Activated CD4-positive, CD25-positive, alpha-beta regulatory T cell treated with anti-CD3 and anti-CD28 coated beads, Interleukin-2, amount 50 U/mL, for 16 hours (primary cell): ENCODE measurements at places on chromosomes 7 and 10.
A peak's percentile ranks its signal among the peaks of the same experiment; 100 is the strongest.

GRCh38 chr7:39623732-39624441 lies 515 bp downstream of the RALA start:
- no peak for DNase-seq

- DNase-seq, result no peak
These were observed 67.6 kb downstream of the PPP1R3C start for GRCh38 chr10:91565226-91565625.

DNA sequence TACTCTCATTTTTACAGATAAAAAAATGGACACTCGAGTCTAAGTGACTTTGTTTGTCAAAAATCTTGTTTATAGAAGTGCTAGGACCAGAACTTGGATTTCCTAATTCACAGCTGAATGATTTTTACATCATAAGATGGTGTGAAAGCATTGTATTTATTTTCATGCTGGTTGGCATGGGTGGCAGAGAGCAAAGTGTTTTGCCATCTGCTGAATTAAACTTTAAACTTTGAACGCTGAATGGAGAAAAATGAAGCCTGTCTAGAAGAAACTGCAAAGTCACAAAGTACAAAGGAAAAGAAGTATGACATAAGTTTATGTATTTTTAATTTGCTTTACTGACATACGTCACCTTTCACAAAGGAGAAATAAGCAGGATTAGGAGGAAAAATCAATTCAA lies 142.0 kb downstream of the NRBF2 start:
- DNase-seq, result no peak

DNA sequence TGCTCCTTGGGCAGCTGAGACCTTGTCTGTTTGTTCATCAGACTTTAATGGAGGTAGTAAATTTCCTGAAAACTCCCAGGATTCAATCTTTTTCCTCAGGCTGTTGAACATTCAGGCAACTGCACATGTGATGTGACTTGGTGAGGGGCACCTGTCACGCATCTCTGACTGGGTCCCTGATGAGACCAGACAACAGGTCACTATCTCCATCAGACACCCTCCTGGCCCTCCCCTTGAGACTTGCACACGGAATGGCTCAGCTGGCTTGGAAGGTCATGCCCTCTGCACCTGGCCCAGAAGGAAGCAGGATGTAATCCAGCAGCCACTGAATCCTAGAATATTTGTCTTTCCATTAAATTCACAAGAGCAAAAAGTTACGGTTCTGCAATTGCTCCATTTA lies 15.9 kb downstream of the AQP1 start:
- no peak for DNase-seq

GRCh38 chr7:130887957-130888371 lies 154.0 kb upstream of the KLF14 start:
- no peak for DNase-seq

- DNase-seq, result no peak
These were observed 580 bp downstream of the MRPS16 start for GRCh38 chr10:73251683-73252444.

- DNase-seq, result no peak
These were observed 1270.2 kb upstream of the SORCS1 start for GRCh38 chr10:108434559-108435252.

GRCh38 chr7:24668927-24669635 lies 88.2 kb downstream of the GSDME start:
- no peak for DNase-seq

DNA sequence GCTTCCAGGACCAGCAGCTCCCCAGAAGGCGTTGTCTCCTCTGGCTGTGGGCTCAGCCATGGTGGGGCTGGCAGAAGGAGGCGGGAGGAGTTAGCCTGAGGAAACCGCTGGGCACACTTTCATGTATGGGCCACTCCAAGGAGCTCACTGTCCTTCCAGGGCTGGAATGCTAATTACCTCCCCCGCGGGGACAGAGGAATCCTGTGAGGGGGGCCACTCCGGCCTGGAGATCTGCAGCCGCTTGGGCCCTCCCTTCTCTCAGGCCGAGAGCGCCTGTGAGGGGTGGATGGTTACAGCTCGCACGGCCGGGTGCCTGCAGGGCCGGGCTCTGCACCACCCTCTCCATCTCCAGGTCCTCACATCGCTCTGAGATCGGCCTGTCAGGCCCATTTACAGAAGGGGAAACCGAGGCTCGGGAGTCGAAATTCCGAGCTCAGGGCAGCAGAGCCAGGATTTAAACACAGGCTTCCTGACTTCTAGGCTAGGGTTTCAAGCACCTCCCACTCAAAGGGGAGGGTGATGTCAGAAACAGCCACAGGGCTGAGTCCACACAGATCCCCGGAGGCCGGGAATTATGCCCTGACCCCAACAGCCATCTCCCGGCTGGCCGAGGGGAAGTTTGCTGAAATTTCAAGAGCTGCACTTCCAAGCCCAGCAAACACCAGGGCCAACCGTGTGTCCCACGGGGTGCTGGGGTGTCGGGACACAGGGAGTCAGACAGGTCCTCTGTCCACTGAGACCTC lies 59.1 kb downstream of the PDGFA start:
- DNase-seq, result no peak

DNA sequence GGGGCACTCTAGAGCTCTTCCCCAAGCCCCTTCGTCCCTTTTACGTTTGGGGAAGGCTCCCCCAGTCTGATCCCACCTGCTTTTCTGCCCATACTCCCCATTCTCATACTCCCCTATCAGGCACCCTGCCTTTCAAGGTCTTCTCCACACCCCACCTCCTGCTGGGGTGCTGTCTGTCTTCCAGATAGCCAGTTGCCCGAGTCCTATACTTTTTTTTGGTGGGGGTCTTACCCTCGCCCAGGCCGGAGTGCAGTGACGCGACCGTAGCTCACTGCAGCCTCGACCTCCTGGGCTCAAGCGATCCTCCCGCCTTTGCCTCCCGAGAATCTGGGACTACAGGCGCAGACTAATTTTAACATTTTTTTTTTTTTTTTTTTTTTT lies 775 bp upstream of the ABHD11 start:
- DNase-seq, result no peak

- no peak for DNase-seq
These were observed 49.4 kb downstream of the SPAM1 start for GRCh38 chr7:123974326-123974908.

- no peak for DNase-seq
These were observed 25.5 kb downstream of the TMEM248 start for GRCh38 chr7:66946545-66946944.

- DNase-seq, result peak; percentile 31
These were observed 1.4 kb upstream of the TRIM8 start for GRCh38 chr10:102642736-102643335.

DNA sequence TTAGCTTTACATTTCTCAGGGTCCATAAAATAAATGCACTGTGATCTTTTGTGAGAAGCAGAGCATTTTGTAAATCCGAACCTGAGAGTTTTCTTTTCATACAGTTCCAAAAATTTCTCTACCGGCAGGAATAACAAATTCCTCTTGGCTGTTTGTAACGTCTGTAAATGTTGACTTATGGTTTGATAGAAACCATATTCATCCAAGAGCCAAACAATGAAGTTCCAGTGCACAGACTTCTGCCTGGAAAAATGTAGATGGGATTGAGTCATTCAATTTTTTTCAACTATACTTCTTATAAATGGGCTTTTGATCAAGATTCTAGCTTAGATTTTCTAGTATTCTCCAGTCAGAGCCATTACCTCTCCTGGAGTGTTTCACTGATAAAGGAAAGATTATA lies 530.6 kb downstream of the TFEC start:
- no peak for DNase-seq

GRCh38 chr10:99357691-99358090 lies 28.5 kb downstream of the CNNM1 start:
- no peak for DNase-seq

- DNase-seq, result no peak
These were observed 164.9 kb downstream of the DGKI start for GRCh38 chr7:137681657-137682562.

DNA sequence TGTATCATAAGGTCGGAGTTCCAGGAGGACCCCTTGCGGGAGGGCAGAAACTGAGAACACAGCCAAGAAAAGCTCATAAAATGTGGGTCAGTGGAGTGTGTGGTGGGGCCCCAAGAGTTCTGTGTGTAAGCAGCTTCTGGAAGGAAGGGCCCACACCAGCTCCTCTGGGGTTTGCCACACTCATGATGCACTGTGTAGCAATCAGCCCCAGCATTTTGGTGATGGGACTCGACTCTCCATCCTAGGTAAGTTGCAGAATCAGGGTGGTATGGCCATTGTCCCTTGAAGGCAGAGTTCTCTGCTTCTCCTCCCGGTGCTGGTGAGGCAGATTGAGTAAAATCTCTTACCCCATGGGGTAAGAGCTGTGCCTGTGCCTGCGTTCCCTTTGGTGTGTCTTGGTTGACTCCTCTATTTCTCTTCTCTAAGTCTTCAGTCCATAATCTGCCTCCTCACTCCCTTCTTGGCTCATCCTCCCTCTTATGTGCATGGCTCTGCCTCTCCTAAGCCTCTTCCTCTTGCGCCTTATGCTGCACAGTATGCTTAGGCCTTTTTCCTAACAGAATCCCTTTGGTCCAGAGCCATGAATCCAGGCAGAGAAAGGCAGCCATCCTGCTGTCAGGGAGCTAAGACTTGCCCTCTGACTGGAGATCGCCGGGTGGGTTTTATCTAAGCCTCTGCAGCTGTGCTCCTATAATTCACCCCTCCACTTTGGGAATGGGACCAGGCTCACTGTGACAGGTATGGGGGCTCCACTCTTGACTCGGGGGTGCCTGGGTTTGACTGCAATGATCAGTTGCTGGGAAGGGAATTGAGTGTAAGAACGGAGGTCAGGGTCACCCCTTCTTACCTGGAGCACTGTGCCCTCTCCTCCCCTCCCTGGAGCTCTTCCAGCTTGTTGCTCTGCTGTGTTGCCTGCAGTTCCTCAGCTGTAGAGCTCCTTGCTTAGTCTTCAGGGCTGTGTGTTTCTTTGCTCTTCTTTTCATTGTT lies 17.8 kb downstream of the PRSS2 start:
- DNase-seq, result no peak

DNA sequence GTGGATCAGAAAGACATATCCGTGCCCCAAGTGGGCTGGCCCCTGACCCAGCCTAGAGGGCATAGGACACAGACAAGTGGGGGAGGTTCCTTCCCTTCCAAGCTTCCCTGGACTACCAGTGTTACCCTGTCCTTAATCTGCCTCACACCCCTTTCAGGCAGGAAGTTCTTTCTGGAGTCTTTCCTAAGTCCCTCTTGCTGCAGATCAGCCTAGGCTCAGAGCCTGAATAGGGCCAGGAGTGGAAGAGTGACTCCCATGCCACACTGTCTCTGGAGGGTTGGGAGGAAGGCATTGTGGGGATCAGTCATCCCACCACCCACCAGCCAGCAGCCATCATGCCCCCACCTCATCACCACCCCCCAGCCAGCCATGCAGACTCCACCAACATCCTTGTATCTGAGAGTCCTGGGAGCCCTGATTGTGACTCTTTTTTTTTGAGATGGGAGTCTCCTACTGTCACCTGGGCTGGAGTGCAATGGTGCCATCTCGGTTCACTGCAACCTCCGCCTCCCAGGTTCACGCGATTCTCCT lies 22.6 kb downstream of the POLL start:
- no peak for DNase-seq

DNA sequence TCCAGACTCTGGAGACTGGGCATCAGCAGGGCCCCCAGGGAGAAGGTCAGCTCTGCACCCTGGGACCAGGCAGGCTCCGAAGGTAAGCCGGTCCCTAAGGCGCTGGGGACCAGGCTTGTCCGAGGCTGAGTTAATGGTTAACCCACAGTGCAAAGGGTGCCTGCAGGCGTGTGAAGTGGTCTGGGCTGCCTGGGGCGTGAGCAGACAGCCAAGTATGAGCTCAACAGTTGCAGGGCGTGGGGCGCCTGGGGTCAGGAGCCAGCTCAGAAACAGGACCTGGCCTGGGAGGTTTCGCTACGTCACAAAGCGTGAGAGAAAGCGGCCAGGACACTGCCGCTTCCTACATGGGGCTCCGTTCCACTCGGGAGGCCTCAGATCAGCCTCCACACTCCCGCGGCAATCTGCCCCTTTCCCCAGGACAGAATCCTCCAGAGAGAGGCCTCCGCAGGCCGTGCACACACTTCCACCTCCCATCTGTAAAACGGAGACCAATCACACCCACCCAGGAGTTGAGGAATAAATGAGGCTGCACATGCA lies 16.0 kb downstream of the PDGFA start:
- DNase-seq, result no peak
